Activated naive CD4-positive, alpha-beta T cell (primary cell): ENCODE measurements at places on chromosomes 1 and 21.

DNA sequence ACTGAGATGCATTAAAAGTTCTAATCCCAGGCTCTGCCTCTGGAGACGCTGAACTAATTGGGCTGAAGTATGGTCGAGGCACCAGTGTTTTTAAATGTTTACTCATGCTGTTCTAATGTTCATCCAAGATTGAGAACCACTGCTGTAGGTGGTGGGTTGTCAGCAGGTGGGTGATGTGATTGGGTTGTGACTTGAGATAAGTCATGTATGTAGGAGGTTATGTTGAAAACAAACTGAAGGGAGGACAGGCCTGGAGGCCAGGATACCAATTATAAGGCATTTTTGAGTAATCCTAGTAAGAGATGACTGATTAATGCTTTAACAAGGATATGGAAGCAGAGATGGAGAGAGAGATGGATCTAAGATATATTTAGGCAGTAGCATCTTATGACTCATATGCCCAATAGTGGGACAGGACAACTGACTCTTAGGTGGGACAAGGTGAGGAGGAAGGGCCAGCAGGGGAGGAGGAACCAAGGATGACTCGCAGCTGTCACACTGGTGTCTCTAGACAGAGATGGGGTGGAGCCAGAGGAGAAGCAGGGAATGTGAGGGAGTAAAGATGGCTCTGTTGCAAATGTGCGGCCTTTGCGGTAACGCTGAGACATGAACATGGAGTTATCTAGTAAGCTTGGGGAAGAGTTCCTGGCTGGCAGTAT, 29.3 kb downstream of the RAB4A start:
- no peak for DNase-seq

GRCh38 chr1:88979054-88979748, 13.2 kb downstream of the KYAT3 start:
- DNase-seq = no peak

DNA sequence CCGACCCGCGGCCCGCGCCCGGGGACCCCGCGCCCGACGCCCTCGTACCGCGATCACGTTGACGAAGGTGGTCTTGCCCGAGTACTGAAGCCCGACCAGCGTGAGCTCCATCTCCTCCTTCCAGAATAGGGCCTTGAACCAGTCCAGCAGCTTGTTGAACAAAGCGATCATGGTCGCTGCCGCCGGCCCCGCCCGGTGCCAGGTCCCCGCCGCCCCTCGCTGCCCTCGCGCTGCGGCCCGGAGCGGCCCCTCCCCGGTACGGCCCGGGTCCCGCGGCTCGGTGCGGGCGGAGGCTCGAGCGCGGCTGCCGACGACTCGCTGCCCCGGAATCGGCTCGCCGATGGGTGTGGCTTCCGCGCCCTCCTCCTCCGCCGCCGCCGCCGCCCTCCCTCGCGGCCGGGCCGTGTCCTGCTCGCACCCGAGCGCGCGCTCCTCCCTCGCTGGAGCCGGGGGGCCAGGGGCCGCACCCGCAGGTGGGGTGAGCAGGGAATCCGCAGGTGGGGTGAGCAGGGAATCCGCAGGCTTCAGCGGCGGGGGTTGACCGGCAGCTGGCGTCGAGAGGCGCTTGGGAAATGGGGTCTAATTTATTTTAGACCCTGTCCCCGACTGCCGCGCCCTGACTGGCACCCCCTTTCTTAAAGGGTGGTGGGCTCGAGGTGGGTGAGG, at the start of gene ARL8A:
Gene ARL8A (minus strand): TSS at position 336 of the 666 bp plus-strand sequence. CDS start 165 bp downstream, at position 171.
- DNase-seq = peak; percentile 25

- no peak for DNase-seq
Observed at GRCh38 chr1:179206812-179207211, 22.7 kb downstream of the ABL2 start.

- DNase-seq = no peak
Observed at GRCh38 chr1:89171067-89171438, 4.8 kb downstream of the GBP7 start.

DNA sequence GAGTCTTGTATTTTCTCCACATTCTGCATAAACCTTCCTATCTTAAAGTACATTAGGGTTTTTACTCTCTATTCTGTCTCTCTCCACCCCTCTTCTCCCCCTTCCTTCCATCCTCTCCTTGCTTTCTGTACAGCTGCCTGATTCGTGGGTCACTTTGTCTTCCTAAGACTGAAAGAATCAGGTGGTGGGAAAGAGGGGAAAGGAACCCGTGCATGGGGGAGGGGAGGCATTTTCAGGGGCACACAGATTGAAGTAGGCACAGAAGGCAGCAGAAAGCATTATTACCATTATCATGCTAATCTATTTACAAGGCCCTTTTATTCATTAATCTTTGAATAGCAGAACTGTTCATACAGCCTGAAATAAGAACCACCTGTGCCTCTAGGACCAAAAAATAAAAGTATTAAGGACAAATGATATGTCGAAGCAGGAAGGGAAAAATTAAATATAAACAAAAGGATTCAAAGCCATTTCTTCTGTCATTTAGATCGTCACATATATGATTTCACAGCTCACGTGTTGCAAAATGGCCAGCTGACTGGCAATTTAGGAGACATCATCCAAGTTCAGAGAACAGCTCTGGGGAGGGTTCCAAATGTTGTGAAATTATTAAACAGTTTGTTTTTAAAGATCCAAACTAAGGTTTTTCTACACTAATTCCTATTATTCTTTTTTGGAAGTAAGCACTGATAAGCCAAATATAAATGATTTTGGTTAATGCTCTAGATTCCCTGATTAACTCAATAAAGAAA, 154.6 kb downstream of the PBX1 start:
- DNase-seq = no peak
